NCI-H2081 treated with DMSO at 0.1 percent for 48 hours (cell line): ENCODE measurements at places on chromosomes 16 and 17.

- DNase-seq, result no peak
Observed at GRCh38 chr16:51376080-51376479, 225.0 kb upstream of the SALL1 start.

DNA sequence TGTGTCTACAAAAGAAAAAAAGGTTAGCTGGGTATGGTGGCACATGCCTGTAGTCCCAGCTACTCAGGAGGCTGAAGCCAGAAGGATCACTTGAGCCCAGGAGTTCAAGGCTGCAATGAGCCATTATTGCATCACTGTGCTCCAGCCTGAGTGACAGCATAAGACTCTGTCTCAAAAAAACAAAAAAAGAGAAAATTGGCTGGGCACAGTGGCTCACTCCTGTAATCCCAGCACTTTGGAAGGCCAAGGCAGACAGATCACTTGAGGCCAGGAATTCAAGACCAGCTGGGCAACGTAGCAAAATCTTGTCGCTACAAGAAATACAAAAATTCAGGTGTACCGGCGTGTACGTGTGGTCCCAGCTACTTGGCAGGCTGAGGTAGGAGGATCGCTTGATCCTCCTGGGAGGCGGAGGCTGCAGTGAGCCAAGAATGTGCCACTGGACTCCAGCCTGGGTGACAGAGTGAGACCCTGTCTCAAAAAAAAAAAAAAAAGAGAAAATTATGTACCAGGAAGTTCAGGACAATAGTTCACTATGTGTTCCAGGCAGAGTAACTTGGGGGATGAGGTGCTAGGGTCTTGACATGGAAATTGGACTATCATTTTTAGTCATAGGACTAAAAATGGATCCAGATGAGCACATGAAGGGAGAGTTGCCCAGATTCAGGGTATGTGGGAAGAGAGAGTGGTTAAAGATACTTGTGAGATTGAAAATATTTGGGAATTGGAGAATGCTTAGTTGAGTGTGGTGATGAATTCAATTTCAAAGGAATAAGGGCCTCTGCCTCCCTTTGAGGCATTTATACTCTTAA lies 11.0 kb downstream of the ALDH3A2 start:
- no peak for DNase-seq

DNA sequence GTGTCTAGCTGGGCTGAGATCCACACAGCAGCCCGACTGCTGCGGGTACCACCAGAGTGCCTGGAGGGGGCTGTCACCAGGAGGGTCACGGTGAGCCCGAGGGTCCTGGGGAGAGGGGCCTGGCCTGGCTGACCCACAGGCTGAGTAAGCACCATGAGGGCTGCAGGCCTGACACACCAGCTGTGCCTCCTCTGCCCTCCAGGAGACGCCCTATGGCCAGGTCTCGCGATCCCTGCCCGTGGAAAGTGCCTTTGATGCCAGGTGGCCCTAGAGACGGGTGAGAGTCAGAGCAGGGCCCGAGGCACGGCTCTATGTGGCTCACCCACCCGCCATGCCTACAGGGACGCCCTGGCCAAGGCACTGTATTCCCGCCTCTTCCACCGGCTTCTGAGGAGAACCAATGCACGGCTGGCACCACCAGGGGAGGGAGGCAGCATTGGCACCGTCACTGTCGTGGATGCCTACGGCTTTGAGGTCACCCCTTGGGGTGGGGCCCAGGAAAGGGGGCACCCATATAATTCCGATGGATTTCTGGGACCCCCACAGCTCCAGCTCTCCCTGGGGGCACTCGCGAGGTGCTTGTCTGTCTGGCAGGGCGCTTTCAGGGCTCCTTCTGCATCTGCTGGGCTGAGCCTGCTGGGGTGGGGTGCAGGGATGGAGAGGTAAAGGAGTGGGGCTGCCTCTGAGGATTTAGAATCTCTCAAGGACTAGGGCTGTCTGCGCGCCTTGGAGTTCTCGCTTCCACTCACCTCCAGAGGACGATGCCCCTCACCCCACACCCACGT lies 7.1 kb downstream of the MYO15B start:
- no peak for DNase-seq

DNA sequence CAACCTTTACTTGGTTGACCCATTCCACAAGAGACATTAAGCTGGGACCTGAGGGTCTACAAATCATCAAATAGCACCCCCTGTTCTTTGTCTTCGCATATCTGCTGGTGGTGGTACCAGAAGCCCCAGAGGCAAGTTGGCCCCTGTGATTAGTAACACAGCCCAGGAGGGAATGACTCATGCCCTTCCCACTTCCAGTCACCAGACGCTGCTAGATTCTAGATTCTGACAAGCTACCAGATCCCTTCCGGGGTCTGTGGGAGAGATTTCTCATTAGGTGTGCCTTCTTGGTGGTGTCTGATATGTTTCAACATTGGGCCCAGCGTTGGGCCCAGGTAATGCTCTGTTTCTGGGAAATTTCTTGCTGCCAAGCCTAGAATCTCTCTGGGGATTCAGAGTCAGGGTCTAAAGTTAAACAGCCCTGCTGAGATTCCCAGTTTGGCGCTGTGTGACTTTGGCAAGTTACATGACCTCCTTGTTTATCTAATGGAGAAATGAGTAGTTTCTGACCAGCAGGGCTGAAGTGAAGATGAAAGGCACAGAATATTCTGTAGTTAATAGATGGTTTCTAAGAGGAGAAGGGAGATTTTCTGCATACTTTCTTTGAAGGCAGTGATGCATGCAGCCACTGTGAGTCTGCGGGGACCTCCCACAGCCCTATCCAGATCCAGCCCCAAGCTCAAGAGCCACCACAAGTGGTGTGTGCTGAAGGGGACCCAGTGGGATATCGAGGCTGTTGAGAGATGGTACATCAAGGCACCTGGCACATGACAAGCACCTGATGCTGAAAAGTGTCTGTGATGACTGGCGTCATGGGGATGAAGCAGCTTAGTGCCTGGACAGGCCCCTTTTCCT lies 3.9 kb downstream of the TRPV2 start:
- DNase-seq, result no peak

DNA sequence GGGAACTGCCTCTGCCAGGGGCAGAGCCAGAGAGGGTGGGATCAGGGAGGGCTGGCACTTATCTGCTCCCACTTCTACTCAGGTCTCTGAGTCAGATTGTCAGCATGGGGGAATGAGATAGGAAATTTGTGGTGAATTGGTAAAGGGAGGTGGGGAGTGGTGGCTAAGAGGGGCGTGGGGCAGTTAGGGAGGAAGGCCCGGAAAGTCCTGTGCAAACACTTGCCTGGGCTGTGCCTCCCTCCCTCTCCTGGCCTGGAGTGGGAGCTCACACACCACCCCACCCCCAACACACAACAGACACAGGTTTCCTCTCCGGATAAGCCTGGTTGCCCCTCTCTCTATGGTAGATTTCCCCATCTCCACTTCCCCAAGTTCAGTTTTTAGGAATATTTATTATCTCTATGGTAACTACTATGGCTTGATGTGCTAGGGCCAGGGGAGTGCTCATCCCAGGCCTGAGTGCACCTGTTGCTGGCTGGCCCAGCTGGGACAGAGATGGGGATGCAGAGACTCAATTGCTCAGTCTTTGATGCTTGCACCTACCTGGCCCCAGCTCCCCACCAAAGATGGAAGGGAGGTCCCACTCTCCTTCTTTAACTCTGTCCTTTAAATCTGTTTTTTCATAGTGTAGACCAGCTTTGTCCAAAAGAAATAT lies 2.7 kb downstream of the SPNS2 start:
- DNase-seq, result no peak

GRCh38 chr17:45170931-45171337 lies 9.3 kb downstream of the HEXIM2 start:
- DNase-seq, result no peak

GRCh38 chr17:77019893-77020379 lies 120.8 kb upstream of the SEC14L1 start:
- no peak for DNase-seq

DNA sequence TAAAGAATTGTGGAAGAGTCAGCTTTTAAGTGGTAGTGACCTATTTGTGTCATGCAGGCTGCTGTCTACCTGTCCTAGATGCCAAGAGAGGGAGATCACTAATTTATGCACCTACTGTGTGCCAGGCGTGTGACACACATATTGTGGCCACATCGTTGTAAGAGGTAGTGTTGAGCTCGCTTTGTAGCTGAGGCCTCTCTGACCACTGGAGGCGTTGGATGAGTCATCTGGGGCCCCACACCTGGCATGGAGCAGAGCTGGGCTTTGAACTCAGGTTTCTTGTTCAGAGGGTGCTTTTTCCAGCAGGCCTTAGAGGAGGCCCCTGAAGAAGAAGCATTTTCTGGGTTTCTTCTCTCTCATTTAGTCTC lies 52.3 kb upstream of the LGALS9 start:
- DNase-seq, result no peak

GRCh38 chr16:48022496-48022895 lies 133.3 kb downstream of the ABCC12 start:
- no peak for DNase-seq

GRCh38 chr16:48062681-48063080 lies 93.1 kb downstream of the ABCC12 start:
- no peak for DNase-seq

GRCh38 chr17:78853926-78854394 lies 13.3 kb upstream of the USP36 start:
- no peak for DNase-seq

DNA sequence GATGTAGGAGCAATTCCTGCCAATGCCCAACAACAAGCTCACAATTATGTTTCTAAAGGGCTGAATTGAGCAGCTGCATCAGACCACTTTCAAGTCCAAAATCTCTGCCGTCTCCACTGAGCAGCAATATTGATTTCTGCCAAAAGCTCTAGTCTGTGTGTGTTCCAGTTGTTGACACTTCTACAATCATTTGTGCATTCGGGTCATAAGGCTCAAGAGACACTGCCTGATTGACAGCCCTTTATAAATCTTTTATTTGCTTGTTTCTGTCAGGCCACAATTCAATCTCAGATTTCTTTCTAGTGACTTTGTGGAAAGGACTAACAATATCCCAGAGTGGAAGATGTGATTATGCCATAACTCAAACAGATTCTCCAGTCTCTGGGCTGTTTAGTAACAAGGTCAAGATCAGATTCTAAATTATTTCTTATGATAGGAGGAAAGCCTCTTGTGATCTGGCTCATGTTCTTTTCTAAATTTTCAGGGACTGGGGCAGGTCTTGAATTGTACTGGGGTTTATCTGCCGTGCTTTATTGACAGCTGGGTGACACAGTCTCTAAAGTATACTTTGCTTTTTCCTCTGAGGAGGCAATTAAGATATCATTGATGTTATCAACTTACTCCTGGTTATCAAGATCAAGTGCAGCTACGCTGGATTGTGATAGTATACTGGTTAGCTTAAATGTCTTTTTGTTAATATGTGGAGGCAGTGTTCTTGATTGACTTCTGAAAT lies 377.1 kb downstream of the CNTNAP4 start:
- no peak for DNase-seq

DNA sequence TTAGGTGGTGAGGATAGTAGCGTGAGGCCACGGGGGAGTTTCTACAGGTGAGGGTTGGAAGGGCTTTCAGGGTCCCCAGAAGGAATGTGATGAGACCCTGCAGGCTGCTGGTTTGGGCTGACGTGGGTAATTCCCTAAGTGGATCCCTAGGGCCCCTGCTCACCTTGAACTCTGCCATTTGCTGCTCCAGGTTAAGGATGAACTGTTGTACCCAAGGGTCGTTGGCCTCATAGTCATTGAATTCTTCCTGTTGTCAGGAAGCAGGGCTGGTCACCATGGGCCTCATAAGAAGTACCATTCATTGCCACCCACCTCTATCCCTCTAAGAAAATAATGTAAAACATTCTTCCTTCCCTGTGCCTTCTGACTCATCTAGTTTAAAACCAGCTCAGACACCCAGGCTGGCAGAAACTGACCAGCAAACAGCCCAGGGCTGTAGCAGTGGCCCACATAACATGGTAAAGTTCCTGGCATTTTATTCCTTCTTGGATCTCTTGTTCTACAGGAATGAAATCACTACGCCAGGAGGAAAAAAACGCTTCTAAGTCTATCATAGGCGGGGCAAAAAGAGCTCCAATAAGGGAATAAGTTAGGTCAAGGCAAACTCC lies 27.6 kb downstream of the FCSK start:
- no peak for DNase-seq

GRCh38 chr17:57468932-57469775 lies 212.8 kb downstream of the MSI2 start:
- no peak for DNase-seq

- DNase-seq, result no peak
Observed at GRCh38 chr17:49748223-49748622, 15.7 kb downstream of the FAM117A start.

GRCh38 chr17:37752482-37752881 lies 7.6 kb upstream of the HNF1B start:
- DNase-seq, result no peak

GRCh38 chr17:75152922-75153779 lies 1.2 kb downstream of the JPT1 start:
- DNase-seq, result no peak
